ENCODE measurements at places on chromosomes 3 and 15.

GRCh38 chr3:8653800-8654408 lies 9.3 kb upstream of the SSUH2 start:
- DNase-seq: no peak

DNA sequence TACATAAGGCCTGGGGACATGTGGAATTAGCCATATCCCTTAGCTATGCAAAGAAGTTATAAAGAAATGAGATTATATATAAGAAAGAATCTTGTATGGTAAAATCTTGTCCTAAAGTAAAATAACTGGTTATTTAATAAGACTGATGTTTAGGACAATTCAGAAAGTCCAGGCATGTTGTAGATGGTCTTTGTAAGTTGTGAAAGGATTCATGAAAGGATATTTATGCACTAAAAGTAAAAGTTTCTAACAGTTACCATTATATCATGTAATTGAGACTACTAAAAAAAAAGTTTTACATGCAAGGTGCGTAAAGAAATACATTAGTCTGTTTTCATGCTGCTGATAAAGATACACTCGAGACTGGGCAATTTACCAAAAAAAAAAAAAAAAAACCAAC lies 146.3 kb downstream of the FMN1 start:
- DNase-seq: no peak

DNA sequence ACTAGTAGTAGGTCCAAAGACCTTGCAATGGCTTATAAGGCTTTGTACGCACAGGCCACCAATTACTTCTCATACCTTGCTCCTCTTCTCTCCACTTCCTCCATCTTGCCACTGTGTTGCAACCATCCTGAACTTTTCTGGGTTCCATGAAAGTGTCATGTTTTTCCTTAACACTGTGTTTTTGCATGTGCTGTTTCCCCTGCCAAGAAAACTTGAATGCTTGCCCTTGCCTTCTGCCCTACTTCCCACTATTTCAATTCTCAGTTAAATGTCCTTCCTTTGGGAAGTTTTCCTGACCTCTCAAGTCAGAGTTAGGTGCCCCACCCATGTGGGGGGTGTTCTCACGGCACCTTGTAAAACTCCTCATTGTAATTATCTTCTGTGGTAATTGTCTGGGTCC lies 182.8 kb downstream of the THRB start:
- no peak for DNase-seq

- no peak for DNase-seq
These were observed 121.8 kb upstream of the SMAD3 start for GRCh38 chr15:66943456-66944095.

DNA sequence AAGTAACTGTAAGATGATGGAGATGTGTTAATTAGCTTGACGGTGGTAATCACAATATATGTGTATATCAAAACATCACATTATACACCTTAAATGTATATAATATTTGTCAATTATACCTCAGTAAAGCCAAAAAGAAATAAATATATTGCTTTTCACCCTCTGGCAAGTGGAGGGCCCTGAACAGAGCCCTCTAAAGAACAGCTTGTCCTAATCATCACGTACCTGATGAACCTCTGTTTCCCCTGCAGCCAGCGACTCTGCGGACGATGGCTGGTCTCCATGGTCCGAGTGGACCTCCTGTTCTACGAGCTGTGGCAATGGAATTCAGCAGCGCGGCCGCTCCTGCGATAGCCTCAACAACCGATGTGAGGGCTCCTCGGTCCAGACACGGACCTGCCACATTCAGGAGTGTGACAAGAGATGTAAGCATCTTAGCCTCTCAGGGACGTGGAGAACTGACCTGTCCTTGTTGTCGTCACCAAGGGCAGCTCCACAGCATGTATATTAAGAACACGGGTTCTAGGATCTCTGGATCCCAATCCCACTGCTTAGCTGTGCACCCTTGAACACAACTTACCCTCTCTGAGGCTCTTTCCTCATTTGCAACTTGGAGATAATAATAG lies 6.3 kb downstream of the THBS1 start:
- no peak for DNase-seq

- no peak for DNase-seq
These were observed 211.0 kb downstream of the GABRB3 start for GRCh38 chr15:26561896-26562295.

DNA sequence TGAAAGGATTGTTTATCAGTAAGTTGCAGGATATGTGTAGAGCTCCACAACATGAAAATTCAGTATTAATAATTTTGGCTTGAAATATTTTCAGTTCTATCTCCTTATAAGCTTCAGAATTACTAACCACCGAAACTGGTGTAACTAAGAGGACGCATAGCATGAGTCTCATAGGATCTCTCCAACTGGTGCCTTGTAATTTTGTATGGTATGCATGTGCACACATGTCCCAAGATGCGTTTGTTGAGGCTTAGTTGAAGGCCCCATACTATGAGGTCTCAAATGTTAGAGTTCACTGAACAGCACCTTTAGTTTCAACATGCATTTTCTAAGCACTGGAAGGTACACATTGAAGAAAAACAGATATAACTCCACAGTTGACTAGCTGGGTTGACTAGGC lies 195.4 kb downstream of the TP63 start:
- DNase-seq: no peak

GRCh38 chr3:129979905-129980304 lies 5.4 kb downstream of the TRH start:
- no peak for DNase-seq

GRCh38 chr3:64992530-64993285 lies 304.9 kb upstream of the ADAMTS9 start:
- DNase-seq: no peak

DNA sequence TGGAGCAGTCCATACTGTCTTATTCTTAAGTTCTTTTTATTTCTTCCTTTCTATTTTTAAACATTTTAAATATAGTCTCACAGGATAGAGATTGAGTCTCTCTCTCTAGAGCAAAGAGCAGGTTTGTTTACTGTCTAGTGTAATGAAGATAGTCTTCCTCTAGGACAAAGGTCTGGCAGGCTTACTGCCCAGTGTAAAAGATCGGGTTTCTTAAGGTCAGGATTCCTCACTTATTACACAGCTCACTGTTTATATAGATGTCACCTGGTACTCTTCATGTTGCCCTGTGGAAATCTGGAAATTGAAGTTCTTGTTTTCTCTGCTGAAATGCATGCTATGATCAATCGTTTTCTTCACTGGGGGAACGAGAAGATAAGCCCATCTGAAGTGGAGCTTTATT lies 76.0 kb downstream of the ZBBX start:
- no peak for DNase-seq

- no peak for DNase-seq
These were observed 183.4 kb downstream of the KLF13 start for GRCh38 chr15:31510057-31510456.

- DNase-seq: no peak
These were observed 549.8 kb upstream of the AGTR1 start for GRCh38 chr3:148147903-148148302.

GRCh38 chr15:78322243-78322642 lies 17.9 kb upstream of the CRABP1 start:
- no peak for DNase-seq

- DNase-seq: no peak
These were observed 124.1 kb downstream of the MFSD1 start for GRCh38 chr3:158925828-158926494.

- no peak for DNase-seq
These were observed 54.3 kb downstream of the RIOX2 start for GRCh38 chr3:97917813-97918536.

DNA sequence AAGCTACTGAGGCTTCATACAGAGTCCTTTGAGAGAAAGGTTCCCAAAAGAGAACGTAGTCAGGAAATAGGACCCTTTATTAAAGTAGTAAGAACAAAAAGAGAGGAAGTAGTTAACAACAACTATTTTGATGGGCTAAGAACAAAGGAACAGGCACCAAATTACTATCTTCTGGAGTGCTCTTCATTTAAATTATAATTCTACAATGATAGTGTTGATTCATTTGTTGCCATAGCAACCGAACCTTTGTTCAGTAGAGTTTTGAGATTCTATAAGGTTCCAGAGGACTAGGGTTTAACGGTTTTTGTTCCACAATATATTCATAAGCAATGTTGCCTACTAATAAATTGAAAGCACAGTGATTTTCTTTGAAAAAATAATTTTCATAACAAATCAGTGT lies 78.8 kb downstream of the CMSS1 start:
- no peak for DNase-seq

DNA sequence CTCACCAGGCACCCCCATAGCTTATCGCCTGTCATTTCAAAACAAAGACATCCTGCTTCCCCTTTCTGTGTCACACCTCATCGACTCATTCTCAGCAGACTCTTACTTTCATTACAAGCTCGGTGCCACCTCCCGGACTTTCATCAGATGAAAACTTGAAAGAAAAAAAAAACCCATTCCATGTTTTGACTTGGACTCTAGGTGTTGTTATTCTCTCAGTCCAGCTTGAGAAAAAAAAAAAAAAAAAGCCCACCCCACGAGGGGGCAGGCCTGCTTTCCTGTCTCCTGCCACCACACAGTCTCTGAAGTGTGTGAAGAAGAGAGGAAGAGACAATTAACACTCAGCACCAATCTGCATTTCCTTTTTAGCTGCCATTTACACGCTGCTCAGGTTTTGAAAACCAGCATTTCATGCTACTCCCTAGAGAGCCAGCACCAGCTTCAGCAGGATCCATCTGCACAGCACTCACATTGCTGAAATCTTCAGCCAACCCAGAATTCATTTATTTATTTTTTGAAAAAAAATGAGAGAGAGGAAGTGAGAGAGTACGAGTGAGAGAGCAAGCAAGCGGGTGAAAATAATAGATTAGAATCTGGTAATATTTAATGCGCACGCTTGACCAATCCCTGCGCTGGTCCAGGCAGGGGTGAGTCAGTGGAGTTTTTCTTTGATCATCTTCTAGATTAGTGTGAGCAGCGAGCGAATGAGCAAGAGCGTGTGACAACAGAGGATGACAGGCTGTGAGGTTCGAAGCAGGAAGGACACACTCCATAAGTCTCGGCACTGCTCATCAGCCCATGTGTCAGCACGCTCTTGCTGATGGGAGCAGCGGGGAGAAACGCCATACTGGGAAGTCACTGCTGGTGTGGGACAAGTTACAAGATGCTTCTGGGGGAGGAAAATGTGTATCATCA lies 23.5 kb downstream of the ZNF80 start:
- DNase-seq: no peak

GRCh38 chr3:20071175-20071574 lies 30.9 kb downstream of the KAT2B start:
- DNase-seq: no peak

- peak; percentile 2 for DNase-seq
These were observed 1009.8 kb downstream of the TUSC7 start for GRCh38 chr3:117719316-117719926.

DNA sequence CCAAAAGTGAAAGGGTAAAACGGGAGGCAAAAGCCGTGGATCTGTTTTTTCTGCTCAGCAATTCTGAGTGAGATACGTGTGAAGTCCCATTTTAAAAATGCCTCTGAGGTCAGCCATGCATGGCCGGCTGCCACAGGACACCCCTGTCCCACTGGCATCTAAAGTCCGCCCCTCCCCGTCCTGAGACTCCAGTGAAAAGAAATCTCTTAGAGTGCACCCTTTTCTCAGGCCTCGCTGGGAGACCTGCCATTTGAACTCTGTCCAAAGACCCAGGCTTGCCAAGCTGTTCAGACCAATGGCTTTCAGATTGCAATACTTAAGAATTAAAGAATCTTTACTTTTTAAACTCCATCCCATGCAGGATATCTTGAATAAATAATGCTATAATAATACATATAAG lies 61.0 kb upstream of the SLC24A5 start:
- DNase-seq: no peak

GRCh38 chr15:64845183-64845611 lies 3.5 kb downstream of the PLEKHO2 start:
- no peak for DNase-seq

DNA sequence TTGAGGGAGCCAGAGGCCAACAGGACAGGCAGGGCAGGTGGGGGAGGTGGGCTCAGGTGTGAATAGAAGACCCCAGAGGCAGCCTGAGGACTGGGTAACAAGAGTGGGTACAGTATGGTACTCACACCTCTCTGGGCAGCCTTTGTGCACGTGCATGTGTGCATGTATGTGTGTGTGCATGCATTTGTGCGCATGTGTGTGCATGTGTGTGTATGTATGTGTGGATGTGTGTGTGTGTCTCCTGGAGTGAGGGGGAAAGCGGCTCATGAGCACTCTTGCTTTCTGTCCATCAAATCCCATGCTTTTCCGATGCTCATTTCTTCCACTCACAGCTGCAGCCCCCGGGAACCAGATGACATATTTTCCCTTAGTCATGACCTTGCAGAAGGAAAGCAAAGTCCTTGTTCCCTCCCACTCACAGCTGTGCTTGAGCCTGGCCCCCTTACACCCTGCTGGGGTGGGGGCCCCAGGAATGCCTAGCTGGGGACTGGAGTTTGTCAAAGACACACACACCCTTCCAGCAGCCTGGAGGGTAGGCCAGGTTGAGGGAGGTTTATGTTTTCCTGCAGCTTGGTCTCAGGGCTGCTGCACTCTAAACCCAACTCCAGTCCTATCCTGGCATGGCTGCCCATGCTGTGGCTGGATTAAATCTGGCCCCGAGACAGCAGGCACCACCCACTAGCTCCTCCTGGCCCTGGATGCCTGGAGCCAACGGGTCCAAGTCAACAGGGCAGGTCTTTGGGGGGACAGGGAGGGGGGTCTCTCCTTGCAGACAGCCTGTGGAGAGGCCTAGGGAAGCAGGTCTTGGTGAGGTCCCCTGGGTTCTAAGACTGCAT lies 22.5 kb downstream of the CCDC33 start:
- DNase-seq: no peak

DNA sequence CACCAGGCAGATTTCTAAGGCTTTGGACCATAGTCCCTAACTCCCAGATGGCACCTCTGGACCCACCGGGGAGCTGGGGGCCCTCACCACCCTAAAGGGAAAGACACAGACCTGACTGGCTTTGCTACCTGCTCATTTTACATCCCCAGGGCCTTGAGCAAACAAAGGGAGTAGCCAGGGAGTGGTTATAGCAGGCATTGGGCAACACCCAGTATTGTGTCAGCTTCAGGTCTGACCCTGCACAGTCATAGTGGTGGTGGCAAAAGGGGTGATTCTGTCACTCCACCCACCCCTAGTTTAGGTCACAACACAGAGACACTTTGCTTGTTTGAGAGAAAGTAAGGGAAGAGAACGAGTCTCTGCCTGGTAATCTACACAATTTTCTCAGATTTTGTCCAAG lies 352.5 kb downstream of the DIPK2A start:
- no peak for DNase-seq

- DNase-seq: no peak
These were observed 68.0 kb upstream of the BOC start for GRCh38 chr3:113143353-113143752.

GRCh38 chr3:179027326-179027900 lies 44.2 kb downstream of the ZMAT3 start:
- no peak for DNase-seq

- no peak for DNase-seq
These were observed 45.8 kb upstream of the DYNC1LI1 start for GRCh38 chr3:32616267-32616962.

- DNase-seq: no peak
These were observed 777 bp upstream of the EIF4A2 start for GRCh38 chr3:186782542-186783057.

- no peak for DNase-seq
These were observed 1.1 kb downstream of the RAF1 start for GRCh38 chr3:12662593-12663400.

- no peak for DNase-seq
These were observed 16.4 kb downstream of the FAM107A start for GRCh38 chr3:58560771-58561311.

GRCh38 chr3:74614107-74614967 lies at the start of gene CNTN3:
TSS of gene CNTN3 (minus strand) at chr3:74614659. CDS start at chr3:74521112, 93,547 bp downstream.
- no peak for DNase-seq

Data from GM12891 (cell line).